ENCODE measurements at places on chromosomes 2 and 18. TPM values are rescaled to one million over a fixed set of nuclear protein-coding genes. Genes with fewer than 3 reads are reported as not detected.

- DNase-seq, result no peak
Measured at GRCh38 chr2:762646-763045, 85.4 kb upstream of the TMEM18 start.

- DNase-seq, result no peak
Measured at GRCh38 chr2:59461127-59461526, 1092.3 kb downstream of the BCL11A start.

DNA sequence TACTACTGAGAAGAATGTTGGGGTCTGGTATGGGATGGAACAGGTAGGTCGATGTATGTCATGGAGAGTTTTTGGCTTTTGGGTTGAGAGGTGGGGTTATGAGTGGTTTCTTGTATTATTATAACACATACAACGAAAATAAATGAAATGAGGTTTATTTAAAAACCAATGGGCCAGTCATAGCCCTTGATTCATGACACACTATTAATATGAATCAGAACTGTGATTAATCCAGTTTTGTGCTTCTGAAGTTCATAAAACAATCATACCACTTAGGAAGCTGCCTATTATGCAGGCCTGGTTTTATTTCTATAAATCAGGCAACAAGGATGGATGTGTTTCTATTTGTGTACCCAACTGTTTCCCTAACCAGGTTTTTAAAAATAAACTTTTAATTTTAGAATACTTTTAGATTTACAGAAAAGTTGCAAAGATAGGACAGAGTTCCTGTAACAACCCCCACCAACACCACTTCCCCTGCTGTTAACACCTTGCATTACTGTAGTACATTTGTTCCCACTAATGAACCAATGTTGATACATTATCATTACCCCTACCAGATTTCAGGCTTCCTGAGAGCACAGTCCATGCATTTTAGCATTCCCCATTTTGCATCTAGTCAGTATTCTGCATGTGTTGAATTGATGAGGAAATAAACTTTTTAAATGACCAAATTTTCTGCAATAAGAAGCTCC lies 37.5 kb upstream of the NCOA1 start:
- no peak for DNase-seq

The SH3RF3 gene
- total RNA-seq, result 0.07 TPM

GRCh38 chr2:237712477-237713377 lies 85.3 kb downstream of the LRRFIP1 start:
- no peak for DNase-seq

The GAD1 gene
- not detected for total RNA-seq

- DNase-seq, result no peak
Measured at GRCh38 chr2:60306267-60306861, 247.1 kb downstream of the BCL11A start.

DNA sequence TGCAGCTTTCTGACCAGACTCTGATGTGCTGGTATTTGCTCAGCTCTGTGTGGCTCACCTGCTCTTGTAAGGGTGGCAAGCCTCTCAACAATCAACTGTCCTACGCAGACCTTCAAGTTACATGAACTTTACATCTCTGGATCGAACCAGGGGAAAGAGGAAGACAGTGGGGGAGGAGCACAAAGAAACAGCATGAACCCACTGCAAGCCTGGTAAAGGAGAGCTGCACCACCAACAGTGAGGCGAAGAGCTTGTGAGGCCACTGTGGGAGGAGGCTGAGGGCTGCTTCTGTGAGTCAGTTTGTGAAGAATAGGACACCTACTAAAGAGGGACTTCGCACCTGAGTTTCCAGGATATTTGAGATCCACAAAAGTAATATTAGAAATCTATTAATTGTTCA lies 18.8 kb upstream of the FAM110C start:
- no peak for DNase-seq

The MGAT4A gene
- total RNA-seq, result 15.7 TPM

The MAP3K19 gene
- not detected for total RNA-seq

DNA sequence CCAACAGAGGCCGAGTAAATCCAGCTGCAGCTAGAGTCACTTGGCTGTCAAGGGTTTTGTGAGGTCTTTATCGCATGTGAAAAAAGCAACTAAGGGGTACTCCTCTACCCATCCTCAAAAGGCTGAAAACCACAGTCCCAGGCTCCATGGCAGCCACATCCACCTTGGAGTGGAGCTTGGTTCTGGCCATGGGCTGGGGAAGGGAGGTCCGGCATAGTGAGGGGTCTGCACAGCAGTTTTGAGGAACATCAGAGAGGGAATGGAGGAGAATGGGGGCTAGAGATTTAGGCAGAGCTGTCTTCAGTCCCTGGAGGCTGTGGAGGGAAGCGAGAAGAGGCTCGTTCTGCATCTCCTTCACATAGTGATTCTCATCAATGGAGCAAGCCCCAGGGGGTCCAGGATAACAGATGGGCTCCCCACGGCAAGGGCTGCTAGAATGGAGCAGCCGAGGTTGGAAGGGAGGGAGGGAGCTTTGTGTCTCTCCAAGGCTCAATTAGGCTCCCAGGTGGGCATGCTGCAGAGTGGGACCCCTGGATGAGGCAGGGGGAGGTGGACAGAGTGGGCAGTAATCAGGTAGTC lies 21.0 kb downstream of the MROH2A start:
- DNase-seq, result peak; percentile 1

The PAX8 gene
- total RNA-seq, result 0.39 TPM

The LHCGR gene
- not detected for total RNA-seq

The FBXO36 gene
- total RNA-seq, result 0.78 TPM

- DNase-seq, result no peak
Measured at GRCh38 chr2:38610851-38611801, 8.4 kb upstream of the HNRNPLL start.

The TAF4B gene
- total RNA-seq, result 13.4 TPM

- DNase-seq, result no peak
Measured at GRCh38 chr2:228016402-228016801, 145.0 kb downstream of the DAW1 start.

The MC5R gene
- total RNA-seq, result not detected

The PJVK gene
- 3.1 TPM for total RNA-seq

DNA sequence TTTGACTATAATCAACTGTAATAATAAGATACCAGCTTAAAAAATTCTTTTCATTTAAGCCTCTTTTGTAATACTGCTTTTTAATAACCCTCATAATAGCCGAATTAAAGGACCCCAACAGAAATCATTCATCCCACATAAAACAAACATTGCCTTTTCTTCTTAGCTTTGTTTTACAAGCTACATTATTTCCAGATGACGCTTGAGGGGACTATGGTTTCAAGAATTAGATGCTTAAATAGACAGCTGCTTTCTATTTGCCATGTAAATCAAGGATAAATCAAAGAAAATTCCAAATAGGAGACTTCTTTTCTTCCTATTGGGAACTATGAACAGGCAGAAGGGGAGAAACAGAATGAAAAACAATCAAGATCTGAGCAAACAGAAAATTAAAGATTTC lies 200.7 kb upstream of the SMAD7 start:
- DNase-seq, result no peak

DNA sequence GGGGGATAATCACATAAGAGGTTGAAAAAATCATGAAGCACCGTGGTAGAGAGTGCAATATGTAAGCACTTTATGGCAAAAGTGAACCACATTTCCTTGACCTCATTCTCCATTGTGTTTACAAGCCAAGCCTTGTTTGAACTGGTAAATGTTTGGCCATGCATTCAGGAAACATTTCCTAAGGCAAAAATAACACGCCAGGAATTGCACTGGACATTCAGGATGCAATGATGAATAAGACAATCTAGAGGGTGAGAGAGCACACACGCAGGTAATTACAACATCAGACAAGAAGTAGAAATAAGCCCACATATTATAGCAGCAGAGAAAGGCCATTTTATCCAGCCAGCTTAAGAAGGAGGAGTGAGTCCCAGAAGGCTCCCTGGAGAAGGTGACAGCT lies 218.0 kb upstream of the OSR1 start:
- no peak for DNase-seq

DNA sequence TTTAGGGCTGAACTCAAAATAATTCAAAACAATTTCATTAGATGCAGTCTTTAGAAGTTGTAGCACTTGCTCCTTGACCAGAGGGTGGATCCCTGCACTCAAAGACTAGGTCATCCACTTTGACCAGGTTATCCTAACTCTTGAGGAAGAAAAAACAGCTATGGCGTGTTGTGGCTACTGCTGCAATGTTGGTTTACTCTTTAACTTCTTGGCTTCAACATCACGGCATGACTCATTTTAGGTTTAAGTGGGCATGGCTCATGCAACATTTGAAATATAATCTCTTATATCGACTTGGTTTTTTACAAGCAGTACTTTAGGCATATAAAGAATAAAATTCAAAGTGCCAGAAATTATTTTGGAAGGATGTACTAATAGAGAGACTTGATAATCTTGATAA lies 35.4 kb downstream of the ANKRD29 start:
- DNase-seq, result no peak

GRCh38 chr2:229126066-229126465 lies 145.0 kb downstream of the PID1 start:
- DNase-seq, result no peak

The GRP gene
- not detected for total RNA-seq

The CXXC1 gene
- total RNA-seq, result 134 TPM

The UNC80 gene
- not detected for total RNA-seq

The SPP2 gene
- not detected for total RNA-seq

GRCh38 chr2:180604077-180604476 lies 376.3 kb upstream of the UBE2E3 start:
- DNase-seq, result no peak

GRCh38 chr2:105754994-105755393 lies 10.3 kb downstream of the NCK2 start:
- no peak for DNase-seq

- no peak for DNase-seq
Measured at GRCh38 chr2:100124761-100125160, 17.6 kb downstream of the AFF3 start.

- no peak for DNase-seq
Measured at GRCh38 chr2:113136828-113137775, 9.7 kb downstream of the IL1RN start.

DNA sequence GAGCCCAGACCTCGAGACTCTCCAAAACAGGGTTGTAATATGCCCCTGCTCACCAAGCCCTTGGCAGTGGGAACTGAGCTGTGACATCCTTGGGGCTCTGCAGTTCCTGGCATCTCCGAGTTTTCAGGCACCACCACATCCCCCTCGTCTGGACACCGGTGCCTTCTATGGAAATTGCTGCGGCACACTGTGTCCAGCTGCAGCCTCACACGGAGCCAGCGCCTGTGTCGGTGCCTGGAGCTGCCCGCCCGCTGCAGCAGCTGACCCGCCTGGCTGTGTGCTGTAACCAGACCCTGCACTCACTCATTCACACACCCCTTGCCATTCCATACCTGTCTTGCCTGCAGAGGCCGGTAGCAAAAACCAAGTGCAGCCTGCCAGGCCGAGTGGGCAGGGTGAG lies 11.8 kb downstream of the IWS1 start:
- DNase-seq, result no peak

GRCh38 chr2:132446444-132446843 lies 29.8 kb downstream of the GPR39 start:
- no peak for DNase-seq

- no peak for DNase-seq
Measured at GRCh38 chr2:56191617-56192016, 7.8 kb downstream of the CCDC85A start.

The C1QL2 gene
- total RNA-seq, result not detected

DNA sequence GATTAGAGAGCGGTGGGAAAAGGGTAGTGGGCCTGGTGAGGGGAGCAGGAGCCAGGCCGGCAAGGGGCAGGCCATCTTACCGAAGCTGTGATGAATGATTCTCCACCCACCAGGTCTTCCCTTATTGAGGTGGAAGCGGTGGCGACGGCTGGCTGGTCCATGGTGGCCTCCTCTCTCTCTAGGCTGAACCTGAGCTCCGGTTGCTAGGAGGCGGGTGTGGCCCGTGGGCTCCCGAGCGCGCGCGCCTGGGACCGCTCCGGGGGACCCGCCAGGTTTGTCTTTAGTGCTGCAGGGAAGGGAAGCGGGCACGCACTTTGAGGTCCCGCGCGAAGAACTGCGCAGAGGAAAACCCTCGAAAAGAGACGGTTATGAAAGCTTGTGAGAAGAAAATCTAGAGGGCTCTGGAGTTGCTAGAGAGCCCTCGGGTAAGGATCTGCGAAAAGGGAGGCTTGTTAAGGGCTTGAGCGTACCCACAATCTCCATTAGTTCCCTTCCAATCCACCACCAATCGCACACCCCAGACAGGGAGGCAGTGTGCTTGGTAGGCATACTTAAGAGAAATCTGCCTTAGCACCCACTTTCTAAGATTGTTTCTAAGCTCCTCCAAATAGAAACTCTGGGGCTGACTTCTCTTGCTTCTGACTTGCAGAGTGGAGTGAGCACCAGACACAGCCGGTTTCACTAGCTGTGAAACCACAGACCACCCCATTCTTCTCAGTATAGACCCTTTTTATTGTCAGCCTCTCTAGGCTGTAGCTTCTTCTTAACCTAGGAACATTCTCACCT lies at the start of gene STPG4:
Gene STPG4, minus strand, starts transcription at position 218 of the 786 bp plus-strand sequence. Its CDS starts 57 bp downstream, at position 161.
- no peak for DNase-seq

Measured in activated B cell treated with CpG ODN at 0.5 μM for 24 hours (primary cell).